Smooth muscle cell of trachea (primary cell): ENCODE measurements at places on chromosomes 12 and 14. TPM values are rescaled to one million over a fixed set of nuclear protein-coding genes. Genes with fewer than 3 reads are reported as not detected.

Gene DEGS2
- under 0.01 and 1.5 TPM in 2 replicates for total RNA-seq

Gene NFATC4
- 108 and 149 TPM in 2 replicates for total RNA-seq

Gene SLCO1B1
- total RNA-seq: not detected in 2 replicates

Gene HOXC6
- under 0.01 TPM in 2 replicates for total RNA-seq

Gene ZNF641
- total RNA-seq: 4.2 and 5.6 TPM in 2 replicates

Gene TAS2R8
- 0.29 TPM in 1 of 2 replicates, not detected in the other for total RNA-seq

Gene AQP2
- not detected in 2 replicates for total RNA-seq
